OCI-LY7 (cell line): ENCODE measurements at places on chromosomes 16 and 17.

GRCh38 chr17:50087912-50088405, 7.2 kb upstream of the PDK2 start:
- DNase-seq = no peak

DNA sequence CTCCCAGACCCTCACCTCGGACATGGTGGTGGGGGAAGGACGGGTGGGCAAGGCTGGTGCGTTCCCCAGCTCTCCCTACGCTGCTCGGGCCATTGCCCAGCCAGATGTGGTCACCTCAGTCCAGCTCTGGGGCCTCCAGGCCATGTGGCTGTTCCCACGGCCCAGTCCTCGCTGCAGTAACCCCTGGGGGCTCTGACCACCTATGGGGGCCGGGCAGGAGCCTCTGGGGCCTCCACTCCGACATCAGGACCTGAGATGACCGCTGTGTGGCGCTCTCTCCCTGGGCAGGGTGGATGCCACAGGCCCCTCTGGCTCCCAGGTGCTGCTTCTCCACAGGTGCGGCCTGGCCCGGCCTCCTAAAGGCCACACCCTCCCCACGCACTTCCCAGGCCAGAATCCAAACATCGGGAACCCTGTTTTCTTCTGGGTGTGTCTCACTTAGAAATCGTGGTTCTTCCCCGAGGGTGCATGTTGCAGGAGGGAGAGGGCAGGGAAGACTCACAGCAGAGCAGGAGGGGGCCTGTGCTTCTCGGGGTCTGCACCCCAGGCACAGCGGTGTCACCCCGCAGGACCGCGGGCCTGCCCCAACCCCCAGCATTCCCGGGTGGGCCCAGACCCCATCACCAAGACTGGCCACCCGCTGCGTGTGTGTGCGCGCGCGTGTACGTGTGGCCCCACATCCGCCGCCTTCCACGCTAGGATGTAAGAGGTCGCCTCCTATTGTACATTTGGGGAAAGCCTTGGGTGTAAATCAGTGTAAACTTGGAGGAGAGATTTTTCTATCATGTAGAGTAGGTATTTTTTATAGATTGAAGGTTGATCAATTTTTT, 5.9 kb upstream of the CAPN15 start:
- DNase-seq = no peak

DNA sequence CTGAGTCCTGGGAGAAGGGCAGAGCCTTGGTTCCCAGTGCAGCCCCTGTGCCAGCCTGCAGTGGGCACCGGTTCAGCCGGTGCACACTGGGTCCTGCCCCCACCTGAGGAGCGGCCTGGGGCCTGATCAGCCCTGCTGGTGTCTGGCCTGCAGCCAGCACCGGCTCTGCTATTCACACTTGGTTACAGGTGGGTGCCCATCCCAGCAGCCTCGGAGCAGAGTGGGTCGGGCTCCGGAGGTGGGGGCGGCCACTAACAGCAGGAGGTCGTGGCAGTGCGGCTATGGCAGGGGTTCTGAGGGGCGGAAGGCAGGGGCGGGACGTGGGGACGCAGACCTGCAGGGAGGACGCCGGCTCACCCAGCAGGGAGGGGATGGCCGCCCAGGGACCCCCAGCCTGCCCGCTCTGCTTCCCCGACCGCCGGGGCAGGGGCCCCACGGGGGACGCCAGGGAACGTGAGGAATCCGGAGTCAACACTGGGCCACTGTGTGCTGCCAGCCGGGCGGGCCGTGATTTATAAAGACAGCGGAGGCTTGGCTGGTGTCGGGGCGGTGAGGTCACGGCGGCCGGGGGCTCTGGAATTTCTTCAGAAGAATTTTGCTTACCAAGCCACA, 20.3 kb downstream of the METRNL start:
- DNase-seq = no peak

GRCh38 chr16:13920510-13920818, 510 bp downstream of the ERCC4 start:
- no peak for DNase-seq
